Right cardiac atrium (tissue), 5 donors: ENCODE measurements at places on chromosomes 1 and 21.

DNA sequence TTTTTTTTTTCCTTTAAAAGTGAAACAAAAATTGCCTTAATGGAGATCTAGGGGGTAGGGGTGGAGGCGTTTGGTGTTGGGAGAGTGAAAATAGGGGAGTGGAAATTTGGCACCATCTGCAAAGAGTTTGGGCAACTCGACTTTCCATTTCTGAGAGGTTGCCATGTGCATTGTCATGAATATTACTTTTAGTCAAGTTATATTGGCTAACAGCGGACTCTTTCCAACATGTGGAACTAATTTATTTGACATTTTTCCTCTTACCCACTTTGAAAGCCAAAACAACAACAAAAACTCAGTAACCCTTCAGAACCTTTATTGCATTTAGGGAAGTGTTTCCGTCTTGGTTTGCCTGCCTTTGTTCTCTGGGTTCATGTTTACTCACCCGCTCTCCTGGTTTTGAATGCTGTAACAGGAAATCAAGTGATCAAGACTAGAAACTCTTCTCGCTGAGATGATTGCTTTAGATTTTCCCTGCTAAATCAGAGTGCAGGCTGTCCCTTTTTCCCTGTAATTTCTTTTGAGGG is 70.4 kb downstream of the CACHD1 start:
- no peak for DNase-seq

GRCh38 chr1:38028105-38028591 is 15.6 kb downstream of the UTP11 start:
- DNase-seq: no peak

- DNase-seq: peak; percentile 24
Observed at GRCh38 chr1:12038356-12039163, 19.3 kb downstream of the MIIP start.

DNA sequence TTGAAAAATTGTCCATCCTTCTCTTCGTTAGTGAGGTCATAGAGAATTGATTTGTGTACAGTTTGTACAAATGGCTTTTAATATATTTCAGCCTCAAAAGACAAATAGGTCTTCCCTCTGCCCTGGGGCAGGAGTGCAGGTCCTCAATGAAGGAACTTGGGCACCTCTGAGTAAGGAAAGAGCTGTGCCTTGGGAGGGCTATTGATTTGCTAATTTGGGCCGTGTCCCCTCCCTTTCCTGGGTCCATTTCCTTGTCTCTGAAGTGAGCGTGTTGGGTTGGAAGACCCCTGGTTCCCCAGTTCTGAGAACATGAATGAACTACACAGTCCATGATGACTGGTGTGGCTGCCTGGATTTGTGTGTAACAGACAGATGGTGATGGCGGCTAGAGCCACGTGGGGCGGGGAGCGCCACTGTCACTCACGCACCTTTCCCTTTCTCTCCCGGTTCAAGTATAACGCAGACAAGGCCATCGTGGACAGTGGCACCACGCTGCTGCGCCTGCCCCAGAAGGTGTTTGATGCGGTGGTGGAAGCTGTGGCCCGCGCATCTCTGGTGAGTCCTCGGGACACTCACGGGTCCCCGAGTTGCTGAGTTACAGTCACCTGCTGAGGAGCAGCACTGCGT is 71.0 kb upstream of the FAM3B start:
- no peak for DNase-seq
